ENCODE measurements at places on chromosomes 2 and 18.

DNA sequence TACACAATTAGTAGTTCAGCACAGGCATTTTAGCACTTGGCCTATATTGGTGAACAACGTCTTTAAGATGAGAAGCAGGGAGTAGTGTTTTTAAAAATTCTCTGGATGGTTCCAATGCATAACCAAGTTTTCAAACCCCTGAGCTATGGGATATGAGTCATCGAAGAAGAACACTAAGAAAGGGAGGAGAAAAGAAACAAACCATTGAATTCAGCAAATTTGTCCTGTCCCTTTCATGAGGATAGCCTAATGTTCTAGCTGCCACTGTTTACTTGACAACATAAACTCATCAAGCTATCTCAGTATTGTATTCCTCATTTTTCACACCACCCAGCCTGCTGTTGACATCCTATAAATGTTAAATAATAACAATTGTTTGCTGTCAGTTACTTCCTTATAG lies 158.0 kb downstream of the BARD1 start:
- DNase-seq = no peak

DNA sequence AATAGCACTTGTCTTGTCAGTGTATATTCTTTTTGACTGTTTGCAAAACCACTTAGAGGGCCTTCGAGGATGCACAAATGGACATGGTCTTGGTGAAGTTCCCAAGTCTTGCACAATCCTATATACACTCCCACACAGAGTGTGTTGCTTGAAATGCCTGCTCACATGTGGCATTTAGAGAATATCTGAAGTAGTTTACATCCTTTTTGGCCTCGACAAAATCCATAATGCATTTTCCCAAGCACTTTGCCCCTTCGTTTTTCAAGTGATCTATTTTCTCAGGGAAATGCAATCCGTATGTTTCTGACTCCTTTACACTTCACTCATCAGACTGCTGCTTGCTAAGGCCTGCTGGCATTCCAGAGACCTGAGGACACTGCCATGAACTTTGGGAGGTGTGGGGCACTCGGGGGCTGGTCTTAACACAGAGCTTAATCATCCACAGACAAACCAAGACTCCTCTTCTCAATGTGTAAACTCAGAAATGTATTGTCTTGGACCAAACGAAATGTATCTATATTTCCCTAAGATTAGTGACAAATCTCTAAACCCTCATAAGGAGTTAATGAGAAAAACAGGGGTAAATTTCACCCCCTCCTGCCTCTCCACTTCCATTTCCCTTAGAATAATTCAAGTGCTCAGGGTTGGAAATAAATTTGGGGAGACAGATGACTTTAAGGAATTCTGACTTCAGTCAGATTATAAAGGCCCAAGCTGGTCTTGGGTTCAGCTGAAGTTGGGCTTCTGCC lies 219.3 kb upstream of the APCDD1 start:
- DNase-seq = no peak

GRCh38 chr18:35635170-35635569 lies 53.6 kb downstream of the GALNT1 start:
- no peak for DNase-seq

DNA sequence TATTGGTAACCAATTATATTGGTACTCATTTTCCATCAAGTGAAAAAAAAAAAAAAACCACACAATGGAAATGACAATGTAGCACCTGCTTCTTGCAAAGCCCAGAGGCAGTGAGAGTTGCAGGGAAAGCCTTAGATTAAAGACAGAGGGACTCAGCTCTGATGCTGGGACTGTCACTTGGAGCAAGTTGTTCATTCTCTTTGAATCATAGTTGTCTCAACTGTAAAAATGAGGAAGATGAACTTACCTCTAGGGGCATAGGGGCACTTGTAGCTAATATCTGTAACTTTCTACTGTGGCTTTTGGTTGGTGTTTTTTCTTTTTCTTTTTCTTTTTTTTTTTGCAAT lies 81.4 kb upstream of the LPIN2 start:
- DNase-seq = no peak

DNA sequence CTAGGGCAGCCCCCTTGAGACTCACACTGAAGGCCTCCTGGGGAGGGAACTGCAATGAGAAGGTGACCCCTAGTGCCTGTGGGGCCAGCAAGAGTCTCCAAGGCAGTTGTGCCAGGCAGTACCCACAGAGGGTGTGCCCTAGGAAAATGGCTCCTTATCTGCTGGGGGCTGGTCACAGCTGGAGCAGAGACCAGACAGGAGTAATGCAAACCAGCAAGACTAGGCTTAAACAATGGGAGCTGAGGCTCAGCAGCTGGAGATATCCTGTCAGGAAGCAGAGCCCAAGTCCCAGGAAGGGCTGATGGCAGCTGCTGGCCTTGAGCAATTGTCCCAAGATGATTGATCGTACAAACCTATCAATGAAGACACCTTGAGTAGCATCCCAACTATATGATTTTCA lies 26.8 kb upstream of the E2F6 start:
- no peak for DNase-seq

GRCh38 chr2:10073706-10074105 lies 6.5 kb downstream of the CYS1 start:
- no peak for DNase-seq

GRCh38 chr18:36160959-36161371 lies 26.3 kb upstream of the MOCOS start:
- no peak for DNase-seq

DNA sequence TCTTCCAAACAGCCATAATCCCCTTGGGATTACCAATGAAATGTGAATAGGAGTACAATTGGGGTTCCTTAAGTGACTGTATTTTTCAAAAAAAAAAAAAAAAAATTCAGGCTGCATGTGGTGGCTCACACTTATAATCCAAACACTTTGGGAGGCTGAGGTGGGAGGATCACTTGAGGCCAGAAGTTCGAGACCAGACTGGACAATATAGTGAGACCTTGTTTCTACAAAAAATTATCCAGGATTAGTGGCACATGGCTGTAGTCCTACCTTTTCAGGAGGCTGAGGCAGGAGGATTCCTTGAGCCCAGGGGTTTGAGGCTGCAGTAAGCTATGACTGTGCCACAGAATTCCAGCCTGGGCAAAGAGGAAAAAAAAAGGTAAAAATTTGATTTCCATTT lies 189.6 kb upstream of the GATA6 start:
- no peak for DNase-seq

DNA sequence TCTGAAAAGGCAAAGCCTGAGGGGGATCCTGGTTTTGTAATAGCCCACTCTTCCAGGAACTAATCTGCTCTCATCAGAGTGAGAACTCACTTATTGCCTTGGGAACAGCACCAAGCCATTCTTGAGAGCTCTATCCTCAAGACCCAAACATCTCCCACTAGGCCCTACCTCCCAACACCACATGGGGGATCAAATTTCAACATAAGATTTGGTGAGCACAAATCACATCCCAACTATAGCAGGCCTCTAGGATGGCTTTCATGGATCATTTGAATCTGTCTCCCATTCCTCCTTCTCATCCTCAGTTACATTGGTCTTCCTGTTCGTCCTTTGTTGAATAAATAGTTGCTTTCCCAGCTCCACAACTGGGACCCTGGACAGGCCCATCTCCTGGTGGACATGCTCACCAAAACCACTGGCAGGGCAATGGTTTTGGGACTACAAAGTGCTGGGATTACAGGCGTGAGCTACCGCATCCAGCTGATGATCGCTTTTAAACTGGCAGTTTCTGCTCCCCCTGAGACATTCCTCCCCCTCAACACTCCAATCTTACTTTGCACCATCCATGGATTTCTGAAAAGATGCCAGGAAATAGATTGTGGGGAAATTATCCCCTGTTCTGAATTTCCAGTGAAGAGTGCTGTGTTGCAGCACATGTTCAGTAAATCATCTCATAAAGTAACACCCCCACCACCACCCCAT lies 42.6 kb downstream of the MCFD2 start:
- DNase-seq = no peak

- no peak for DNase-seq
Observed at GRCh38 chr2:228652366-228652765, 470.9 kb upstream of the SPHKAP start.

- no peak for DNase-seq
Observed at GRCh38 chr2:225274751-225275150, 124.8 kb upstream of the NYAP2 start.

- DNase-seq = no peak
Observed at GRCh38 chr2:79935771-79936657, 368.5 kb downstream of the LRRTM1 start.

DNA sequence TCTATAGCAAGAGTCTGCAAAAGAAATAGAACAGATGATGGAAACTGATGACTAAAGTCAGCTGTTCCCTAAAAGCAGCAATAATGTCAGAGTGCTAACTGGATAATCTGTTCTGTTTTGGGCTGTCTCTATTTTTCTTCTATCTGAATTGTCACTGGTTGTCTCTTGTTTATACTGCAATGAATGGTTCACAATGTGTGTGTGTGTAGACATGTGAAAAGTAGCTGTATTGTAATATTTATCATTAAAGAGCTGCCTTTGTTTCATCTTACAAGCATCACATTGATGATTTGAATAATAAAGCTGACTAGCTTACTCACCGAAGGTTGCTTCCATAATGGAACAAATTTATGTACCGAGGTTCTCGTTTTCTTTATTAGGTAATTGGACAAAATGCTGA lies 456.0 kb upstream of the ZEB2 start:
- no peak for DNase-seq

GRCh38 chr18:29982218-29982617 lies 1060.3 kb downstream of the DSC3 start:
- no peak for DNase-seq

Measured in naive thymus-derived CD4-positive, alpha-beta T cell (primary cell).